ELR (cell line): ENCODE measurements at places on chromosomes 12 and 14.

GRCh38 chr14:22561661-22562579 lies 27.1 kb downstream of the DAD1 start:
- no peak for DNase-seq

DNA sequence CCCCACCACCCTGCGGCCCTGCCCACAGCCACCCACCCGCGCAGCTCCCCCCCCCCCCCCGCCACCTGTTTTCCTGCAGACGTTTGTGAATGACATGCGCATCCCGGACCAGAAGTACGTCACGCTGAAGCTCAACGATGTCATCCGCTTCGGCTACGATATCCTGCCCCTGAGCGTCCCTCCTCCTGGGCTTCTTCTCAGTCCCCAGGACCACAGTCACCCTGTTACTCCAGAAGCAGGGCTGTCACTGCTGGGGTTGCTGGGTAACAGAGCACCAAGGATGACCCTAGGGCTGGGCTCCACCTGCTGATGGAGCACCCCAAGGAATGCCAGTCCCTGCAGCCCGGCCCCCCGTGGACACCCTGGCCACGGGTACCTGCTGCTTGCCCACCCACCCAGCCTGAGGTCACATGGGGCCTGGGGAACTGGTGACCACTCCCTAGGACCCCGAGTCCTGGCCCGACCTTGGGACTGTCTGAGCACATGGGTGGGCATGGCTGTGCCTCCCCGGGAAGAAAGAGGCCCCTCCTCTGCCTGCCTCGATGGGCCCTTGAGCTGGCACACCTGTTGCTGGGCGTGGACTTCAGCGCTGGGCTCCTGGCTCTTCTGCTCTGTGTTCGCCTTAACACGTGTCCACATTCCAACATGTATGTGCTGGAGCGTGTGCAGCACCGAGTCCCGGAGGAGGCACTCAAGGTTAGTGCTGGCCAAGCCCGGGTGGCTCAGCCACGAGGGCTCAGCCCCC lies 12.9 kb downstream of the CEP170B start:
- DNase-seq, result no peak

- peak; percentile 90 for DNase-seq
Measured at GRCh38 chr12:93616584-93617101, 44.2 kb downstream of the SOCS2 start.

DNA sequence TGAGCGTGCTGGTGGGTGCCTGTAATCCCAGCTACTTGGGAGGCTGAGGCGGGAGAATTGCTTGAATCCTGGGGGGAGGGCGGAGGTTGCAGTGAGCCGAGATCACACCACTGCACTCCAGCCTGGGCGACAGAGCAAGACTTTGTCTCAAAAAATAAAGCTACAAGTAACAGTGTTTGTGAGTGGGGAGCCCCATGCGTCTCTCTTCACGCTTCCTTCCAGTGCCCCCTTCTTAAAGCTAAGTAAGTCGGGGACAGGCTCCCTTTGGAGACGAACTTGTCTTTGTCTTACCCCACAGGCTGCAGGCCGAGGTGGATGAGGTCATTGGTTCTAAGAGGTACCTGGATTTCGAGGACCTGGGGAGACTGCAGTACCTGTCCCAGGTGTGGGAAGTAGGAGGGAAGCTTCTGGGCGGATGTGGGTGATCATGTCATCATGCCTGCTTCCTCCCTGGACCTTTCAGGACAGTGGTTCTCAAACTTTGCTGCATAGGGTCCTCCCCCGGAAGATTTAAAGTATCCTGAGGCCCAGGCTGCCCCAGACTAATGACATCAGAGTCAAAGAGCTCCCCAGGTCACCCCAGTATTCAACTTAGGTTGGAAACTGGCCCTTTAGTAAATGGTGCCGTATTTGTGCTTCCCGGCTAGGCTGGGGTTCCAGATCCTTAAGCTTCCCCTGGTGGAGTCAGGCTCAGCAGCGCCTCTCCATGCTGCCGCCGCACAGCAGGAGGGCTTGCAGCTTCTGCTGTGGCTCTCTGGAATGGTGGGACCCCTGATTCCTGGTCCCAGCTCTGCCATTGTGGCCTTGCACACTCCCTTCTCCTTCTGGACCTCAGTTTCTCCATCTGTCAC lies 37.1 kb downstream of the CYP46A1 start:
- no peak for DNase-seq

- peak; percentile 57 for DNase-seq
Measured at GRCh38 chr12:76201758-76202157, 117.3 kb upstream of the NAP1L1 start.

DNA sequence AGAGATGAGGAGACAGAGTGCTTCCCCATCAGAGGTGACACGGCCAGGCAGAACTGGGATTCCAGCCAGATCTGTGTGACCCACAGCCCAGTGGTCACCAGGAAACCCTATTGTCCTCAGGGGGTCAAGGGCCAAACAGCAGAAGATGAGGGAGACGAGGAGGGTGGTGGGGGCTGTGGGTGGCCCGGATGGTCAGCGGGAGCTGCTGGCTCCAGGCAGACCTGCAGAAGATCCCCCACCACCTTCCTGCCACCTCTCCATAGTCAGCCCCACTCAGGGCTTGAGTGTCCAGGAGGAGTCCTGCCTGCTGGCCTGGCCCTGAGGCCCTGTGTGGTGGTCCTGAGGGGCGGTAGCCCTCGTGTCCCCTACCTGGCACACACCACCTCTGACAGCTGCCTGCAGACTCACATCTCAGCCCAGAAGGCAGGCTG lies 136.8 kb downstream of the CALM1 start:
- no peak for DNase-seq

DNA sequence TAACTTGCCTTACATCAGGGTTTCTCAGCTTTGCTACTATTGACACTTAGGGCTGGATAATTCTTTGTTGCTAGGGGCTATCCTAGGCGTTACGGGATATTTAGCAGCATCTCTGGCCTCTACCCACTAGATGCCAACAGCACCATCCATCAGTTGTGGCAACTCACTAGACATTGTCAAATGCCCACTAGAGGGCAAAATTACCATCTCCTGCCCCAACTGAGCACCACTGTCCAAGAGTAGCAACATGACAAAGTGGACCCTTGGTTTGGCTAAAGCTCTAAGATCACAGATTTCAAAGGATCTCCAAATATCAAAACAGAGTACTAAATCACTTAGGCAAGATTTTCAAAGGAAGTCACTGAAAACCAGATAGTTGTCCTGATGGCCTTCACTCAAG lies 251.7 kb upstream of the TBX3 start:
- no peak for DNase-seq

DNA sequence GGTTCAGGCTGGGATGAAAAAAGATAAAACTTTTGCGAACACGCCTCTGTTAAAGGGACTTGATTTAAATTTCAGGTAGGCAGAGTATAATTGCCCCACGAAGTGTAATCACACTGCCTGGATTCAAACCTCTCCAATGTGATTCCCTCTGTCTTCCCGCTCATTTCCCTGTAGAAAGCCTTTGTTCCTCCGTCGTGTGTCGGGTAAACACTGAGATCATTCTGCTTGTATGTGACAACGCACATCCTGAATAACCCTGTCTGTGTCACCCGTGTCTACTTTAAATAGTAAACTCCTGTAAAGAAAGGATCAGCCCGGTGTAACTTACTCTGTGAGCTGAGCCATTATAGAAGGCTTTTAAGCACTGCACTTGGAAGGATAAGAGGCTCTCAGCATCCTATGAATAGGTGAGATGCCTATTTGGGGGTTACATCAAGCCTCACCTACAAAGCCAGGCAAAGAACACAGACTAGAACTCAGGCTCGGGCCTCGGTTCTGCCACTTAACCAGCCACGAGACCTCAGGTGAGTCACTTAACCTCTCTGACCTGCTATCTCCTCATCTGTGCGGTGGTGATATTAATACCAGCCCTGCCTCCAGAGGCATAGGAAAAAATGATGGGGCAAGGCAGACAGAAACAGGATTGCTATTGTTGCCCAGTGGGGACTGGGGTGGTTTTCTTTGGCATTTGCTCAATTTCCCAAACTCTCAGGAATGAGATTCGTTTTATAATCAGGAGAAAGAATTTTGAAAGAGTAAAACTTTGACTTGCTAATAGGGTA lies 74.2 kb downstream of the RBM19 start:
- DNase-seq, result no peak

- DNase-seq, result no peak
Measured at GRCh38 chr14:58540749-58541632, 96.8 kb upstream of the DACT1 start.

DNA sequence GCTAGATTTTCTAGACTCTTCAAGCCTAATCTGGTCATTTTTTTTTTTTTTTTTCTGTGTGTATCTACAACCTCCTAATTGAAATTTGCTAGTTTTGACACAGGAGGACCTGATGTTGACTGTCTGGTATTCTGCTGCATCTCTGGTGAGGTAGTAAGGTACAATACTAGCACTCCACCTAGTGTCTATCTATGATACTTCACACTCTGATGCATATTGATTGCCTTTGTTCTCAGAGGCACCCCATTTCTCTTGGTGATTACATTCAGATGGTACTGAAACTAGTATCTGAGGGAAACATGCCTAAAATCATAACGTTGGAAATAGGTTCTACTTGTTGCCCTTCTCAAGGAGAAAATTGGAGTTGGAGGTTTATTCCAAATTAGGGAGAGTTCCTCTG lies 930.5 kb upstream of the NOVA1 start:
- DNase-seq, result peak; percentile 41

GRCh38 chr14:65349100-65349499 lies 63.4 kb upstream of the FUT8 start:
- DNase-seq, result no peak

- DNase-seq, result peak; percentile 89
Measured at GRCh38 chr14:76947078-76947837, 81.2 kb downstream of the IRF2BPL start.

DNA sequence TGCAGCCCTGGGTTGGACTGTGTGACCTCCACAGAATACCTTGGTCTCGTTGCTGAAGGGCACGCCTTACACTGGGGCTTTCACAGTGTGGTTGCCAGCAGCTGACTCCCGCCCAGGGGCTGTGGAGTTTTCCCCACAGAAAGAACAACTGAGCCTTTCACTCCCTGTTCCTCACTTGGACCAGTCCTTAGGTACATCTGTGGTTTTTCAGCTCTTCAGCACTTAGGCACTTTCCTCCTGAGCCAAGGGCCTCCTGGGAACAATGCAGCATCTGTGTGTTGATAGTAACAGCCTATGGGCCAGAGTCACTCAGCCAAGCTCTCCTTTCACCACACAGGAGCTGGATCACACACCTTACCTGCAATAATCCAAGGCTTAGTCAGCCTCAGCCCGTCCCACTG lies 25.0 kb downstream of the ERP27 start:
- no peak for DNase-seq

DNA sequence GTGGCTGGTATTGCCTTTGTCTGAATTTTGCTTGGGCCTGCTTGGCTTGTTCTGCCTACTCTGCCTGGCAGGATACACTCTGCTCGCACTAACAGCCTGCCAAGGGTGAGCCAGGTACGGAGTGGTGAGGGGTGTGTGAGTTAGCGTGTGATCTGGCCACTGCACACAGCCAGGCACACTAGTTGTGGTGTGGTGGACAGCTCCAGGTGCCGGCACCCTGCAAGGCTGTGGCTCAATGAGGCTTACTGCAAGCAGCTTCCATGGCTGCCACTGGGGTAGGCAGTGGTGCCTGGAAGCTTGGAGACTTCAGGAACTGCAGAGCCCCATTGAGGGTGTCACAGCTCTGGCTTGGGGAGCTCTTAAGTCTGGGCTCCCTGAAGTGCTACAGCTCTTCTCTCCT lies 87.4 kb downstream of the GPHN start:
- no peak for DNase-seq

DNA sequence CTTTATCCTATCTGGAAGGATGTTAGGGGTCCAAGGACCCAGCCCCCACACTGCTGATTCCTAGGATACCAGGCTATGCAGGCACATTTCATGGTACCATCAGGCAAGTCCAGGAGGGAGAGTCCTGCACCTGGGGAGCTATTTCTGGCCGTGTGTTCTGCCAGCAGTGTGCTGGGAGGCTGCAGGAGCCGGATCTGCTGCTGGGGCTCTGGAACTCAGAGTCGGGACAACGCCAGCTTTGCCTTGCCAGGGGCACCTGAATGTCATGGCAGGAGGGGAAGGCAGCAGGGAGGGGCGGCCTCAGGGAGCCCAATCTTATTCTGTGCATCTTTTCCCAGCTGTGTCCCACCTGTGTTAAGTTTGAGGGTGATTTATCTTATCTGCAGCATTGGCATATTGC lies 17.8 kb downstream of the SRRM4 start:
- DNase-seq, result no peak

DNA sequence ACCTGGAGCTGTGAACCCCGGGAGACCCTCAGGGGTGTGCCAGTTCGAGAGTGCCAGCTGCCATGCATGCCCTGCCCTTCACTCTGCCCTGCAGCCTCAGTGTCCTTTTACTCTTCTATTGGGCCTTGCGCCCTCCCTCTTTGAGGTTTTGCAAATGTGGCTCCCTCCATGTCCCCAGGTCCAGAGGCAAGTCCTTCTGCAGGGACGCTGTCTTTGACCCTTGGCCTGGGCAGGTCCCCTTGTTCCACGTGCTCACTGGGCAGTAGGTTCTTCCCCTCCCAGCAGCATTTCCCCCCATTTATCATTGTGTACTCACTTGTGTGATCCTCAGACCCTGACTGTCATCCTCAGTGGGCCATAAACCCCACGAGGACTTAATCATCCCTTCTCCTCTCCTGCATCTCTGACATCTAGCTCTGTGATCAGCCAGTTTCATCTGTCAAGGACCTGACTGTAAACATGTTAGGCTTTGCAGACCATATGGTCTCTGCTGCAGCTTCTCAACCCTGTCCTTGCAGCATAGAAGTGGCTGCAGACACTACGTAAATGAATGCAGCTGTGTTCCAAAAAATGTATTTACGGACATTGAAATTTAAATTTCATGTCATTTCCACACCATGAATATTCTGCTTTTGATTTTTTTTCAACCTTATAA lies 36.6 kb downstream of the TSPAN9 start:
- no peak for DNase-seq

- DNase-seq, result no peak
Measured at GRCh38 chr12:24742378-24742777, 206.5 kb downstream of the BCAT1 start.

DNA sequence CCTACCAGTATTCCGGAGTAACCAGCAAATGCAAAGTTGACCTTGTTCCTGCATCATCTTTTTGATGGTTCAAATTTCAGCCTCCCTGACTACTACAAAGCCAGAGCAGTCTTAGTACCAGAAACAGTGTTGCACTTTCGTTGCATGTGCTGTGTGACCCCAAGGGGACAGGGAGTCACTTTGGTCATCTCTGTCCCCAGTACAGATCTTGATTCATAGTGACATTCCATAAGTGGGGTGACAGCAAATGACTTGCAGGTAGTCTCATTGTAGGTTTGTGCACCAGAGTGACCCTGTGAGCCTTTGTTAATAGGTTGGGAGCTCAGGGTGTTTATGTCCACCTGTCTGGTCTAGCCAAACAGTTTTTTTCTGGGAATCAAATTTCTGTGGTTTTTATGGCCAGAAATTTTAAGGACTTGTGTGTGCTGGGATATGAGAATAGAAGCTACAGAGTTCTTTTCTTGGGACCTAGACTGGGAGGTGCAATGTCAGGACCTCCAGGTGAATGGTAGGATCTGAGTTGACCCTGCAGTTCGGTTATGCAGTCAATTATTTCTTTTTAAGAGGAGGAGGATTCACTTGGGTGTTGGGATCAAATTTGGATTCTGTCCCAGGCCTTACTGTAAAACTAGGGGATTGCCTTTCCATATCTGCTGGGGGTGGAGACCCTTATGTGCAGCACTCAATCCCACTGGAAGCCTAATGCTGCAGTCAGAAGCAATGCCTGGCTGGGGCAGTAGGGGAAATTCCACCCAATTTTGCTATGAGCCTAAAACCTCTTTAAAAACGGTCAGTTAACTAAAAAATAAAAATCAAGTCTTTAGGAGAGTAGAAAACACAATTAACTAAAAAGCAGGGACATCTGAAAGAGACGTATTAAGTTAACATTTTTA lies 10.1 kb downstream of the EIF5 start:
- DNase-seq, result no peak
